ENCODE measurements at places on chromosomes 3 and 15.

DNA sequence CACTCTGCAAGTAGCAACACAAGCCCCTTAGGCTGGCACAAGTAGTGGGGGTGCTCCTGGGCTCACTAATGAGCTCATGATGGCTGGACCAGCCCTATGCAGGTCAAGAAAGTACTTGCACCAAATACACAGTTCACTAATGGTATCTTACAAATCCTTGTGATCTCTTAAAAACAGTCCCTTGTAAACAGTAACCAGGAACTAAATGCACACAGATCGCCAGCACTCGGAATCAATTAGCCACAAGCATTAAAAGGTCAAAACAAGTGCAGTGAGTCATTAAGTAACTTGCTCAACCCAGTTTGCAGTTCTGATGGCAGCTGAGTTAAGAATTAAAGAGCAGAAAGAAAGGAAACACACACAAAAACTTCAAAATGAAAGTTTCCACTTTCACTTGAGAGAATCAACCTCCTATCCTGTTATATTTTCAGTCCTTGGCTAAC, 43.2 kb downstream of the ARHGEF3 start:
- DNase-seq: peak; percentile 94

DNA sequence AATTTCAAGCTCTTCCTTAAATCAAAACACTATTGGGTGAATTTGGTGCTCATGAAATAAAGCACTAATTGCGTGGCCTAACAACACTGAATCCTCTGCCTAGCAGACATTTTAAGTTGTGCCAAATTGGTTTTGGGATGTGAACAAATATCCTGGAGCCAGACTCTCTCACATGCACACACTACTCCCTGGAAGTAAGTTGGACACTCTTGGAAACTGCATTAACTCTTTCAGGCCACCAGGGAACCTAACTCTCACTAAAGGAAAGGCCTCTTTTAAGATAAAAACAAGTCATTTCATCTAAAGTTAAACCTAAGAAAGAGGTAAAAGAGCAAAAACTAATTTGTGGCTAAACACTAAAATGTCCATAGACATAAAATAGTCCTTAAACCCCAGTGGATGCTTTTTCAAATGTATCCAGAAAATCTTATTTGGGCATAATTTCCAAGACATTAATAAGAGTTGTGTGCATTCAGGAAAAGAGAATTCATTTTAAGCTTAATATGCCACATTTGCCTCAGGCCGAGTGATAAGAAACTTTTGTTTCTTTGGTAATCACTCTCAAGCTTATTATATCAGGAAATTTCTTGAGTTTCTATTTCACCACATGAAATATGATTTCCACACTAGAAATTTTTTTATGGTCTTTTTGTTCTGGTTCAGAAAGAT, 61.8 kb downstream of the ZBTB20 start:
- no peak for DNase-seq

DNA sequence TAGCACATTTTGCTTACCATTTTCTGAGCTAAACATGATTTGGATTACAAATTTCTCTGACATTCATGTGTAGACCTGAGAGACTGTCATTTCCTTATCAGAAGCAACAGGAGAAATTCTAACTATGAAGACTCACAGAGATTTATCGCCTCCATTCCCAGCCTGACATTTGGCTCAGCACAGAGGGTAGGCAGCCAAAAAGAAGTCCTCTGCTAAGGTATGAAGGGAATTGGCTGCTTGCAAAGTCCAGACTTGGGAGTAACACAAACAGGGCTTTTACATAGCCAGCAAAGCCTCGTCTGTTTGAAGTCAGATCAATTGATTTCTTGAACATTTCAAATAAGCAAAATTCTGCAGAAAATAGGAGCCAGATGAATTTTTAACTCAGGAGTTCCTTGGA, 57.0 kb upstream of the CMSS1 start:
- DNase-seq: no peak

DNA sequence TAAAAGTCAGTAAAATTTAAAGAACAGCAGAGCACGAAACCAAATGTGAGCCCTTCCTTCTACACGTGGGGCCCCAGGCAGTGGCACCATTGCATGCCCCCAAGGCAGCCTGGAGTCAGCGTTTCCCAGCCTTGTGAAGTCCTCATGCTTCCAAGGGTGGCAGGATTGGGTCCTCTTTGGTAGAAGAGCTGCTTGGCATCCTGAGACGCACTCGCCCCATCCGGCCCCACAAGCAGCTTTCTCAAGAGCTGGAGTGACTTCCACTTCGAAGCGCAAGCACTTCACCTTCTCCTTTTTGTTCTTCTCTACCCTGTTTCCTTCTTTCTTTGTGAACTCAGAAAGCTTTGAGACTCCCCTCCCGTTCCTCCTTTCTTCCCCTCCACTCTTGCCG, 34.7 kb downstream of the ZNF710 start:
- no peak for DNase-seq

DNA sequence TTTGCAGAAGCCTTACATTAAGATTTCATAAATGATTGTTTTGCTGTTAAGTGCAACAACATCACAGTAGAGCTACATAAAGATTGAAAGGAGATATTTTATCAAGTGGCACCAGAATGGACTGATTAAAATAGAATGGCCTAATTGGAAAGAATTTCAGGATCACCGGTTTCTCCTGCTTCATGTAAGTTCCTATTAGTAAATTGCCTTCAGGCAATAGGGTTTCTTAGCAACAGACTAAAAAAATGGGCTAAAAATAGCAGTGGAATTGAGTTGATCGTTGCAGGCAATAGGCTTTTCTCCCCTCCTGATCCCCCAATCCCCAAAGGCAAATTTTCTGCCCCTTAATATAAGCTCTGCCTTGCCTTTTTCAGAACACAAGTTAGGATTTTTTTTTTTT, 917 bp downstream of the LNP1 start:
- DNase-seq: no peak

DNA sequence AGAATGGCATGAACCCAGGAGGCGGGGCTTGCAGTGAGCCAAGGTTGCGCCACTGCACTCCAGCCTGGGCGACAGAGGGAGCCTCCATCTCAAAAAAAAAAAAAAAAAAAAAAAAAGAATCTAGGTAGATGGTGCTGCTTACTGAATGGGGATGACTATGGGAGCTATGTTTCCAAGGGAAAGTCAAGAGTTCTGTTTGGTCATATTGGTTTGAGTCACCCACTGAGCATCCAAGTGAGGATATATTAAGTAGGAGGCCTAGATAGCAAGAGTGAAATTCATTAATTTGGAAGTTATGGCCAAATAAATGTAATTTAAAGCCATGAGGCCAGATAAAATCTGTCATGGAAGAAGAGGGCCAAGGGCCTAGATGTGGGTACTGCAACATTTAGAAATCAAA, 9.0 kb upstream of the UACA start:
- no peak for DNase-seq

GRCh38 chr3:187906416-187906815, 161.1 kb upstream of the BCL6 start:
- no peak for DNase-seq

Measured in stromal cell of bone marrow (primary cell).